Lower leg skin (tissue), 4 donors: ENCODE measurements at places on chromosomes 5 and 9. TPM values are rescaled to one million over a fixed set of nuclear protein-coding genes. Genes with fewer than 3 reads are reported as not detected.

IFNA21 gene
- not detected for total RNA-seq

ABO gene
- 16.6 TPM for total RNA-seq

MARCOL gene
- not detected for total RNA-seq

CERCAM gene
- total RNA-seq, result 21.3 TPM

CETN3 gene
- 12.4 TPM for total RNA-seq

C5orf58 gene
- not detected for total RNA-seq

PCDHA8 gene
- not detected for total RNA-seq

CCIN gene
- not detected for total RNA-seq

LURAP1L gene
- total RNA-seq, result 9.1 TPM

CDC20B gene
- not detected for total RNA-seq

SPARC gene
- total RNA-seq, result 209 TPM

TMEM215 gene
- total RNA-seq, result not detected

GKAP1 gene
- 1.3 TPM for total RNA-seq

DMRTA1 gene
- 0.07 TPM for total RNA-seq

TGFBI gene
- total RNA-seq, result 615 TPM

ACOT12 gene
- 1.1 TPM for total RNA-seq

PLPP7 gene
- total RNA-seq, result not detected

FLT4 gene
- 3.2 TPM for total RNA-seq

INSYN2B gene
- total RNA-seq, result 0.25 TPM

PCDHGC5 gene
- 1.7 TPM for total RNA-seq

CCNG1 gene
- total RNA-seq, result 53.1 TPM
